GM20000 (cell line): ENCODE measurements at places on chromosomes 6 and 20.

- no peak for DNase-seq
Observed at GRCh38 chr6:36848658-36849441, 9.6 kb upstream of the CPNE5 start.

DNA sequence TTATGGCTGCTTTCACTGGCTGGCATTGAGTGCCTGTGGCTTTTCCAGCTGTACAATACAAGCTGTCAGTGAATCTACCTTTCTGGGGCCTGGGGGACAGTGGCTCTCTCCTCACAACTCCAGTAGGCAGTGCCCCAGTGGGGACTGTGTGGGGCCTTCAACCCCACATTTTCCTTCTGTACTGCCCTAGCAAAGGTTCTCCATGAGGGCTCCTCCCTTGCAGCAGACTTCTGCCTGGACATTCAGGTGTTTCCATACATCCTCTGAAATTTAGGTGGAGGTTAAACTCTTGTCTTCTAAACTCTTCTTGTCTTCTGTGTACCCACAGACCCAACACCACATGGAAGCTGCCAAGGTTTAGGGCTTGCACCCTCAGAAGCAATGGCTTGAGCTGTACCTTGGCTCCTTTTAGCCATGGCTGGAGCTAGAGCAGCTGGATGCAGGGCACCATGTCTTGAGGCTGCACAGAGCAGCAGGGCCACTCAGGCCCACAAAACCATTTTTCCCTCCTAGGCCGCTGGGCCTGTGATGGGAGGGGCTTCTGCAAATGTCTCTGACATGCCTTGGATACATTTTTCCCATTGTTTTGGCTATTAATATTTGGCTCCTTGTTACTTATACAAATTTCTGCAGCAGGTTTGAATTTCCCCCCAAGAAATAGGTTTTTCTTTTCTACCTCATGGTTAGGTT, 9.6 kb downstream of the PEX7 start:
- DNase-seq = no peak

DNA sequence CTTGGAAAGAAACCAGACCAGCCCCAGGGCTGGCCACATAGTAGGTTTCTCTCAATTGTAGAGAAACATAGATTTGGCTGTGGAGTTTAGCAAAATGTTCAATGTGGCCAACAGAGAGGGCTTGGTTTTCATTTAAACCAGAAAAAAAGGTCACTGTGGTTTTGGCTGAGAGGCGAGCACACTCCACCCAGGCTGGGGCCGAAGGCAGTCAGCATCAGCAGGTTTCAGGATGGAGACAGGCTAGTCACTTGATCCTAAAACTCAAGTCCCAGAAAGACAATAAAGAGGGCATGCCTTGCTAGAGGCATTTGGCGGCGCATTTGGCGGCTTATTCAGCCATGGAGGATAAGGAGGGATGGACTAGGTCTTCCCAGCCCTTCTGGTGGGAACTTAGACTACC, 73.1 kb downstream of the PRND start:
- DNase-seq = no peak

DNA sequence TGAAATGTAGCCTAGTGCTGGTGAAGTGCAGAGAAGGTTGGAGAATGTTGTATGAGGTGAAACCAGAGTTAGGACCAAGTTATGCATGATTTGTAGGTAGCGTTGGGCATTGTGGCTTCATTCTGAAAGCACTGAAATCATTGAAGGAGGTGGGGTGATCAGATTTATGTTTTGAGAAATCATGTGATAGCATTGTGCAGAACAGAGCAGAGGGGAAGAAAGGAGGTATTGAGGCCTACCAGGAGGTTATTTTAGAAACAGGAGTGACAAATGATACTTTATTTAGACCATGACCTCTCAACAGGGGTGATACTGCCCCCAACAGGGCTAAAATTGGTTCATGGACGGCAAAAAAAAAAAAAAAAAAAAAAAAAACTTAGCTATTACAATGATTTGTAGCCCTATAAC, 15.6 kb upstream of the HMGN3 start:
- peak; percentile 54 for DNase-seq

GRCh38 chr20:44776980-44777379, 31.3 kb downstream of the KCNK15 start:
- DNase-seq = no peak

DNA sequence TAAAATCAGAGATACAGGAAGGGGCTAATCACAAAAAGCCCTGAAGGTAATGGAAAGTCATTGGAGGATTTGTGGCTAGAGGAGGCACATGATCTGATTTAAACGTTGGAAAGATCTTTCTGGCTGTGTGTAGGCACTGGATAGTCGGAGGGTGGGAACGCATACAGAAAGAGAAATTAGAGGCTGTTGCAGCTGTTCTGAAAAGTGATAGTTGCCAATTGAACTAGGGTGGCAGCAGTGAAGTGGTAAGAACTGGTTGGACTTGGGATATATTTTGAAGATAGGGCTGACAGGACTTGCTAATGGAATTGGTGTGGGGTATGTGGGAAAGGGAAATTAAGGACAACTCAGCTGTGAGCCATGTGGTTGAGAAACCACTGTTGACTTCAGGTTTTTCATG, 223.6 kb downstream of the OGFRL1 start:
- no peak for DNase-seq

- no peak for DNase-seq
Observed at GRCh38 chr20:41436679-41437078, 70.1 kb upstream of the EMILIN3 start.

- DNase-seq = no peak
Observed at GRCh38 chr6:9463311-9463710, 951.6 kb downstream of the TFAP2A start.

DNA sequence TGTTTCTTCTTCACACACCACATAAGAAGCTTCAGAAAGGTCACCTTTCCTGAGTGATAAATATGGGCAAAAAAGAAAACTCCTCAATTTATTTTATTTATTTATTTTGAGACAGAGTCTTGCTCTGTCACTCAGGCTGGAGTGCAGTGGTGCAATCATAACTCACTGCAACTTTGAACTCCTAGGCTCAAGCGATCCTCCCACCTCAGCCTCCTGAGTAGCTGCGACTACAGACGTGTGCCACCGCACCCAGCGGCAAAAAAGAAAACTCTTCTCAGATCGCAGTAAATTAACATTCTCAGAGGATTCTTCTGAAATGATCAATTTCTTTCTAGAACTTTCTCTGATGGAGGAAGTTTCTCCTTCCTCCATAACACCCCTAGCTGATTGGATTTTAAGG, 111.2 kb downstream of the TRERF1 start:
- no peak for DNase-seq

DNA sequence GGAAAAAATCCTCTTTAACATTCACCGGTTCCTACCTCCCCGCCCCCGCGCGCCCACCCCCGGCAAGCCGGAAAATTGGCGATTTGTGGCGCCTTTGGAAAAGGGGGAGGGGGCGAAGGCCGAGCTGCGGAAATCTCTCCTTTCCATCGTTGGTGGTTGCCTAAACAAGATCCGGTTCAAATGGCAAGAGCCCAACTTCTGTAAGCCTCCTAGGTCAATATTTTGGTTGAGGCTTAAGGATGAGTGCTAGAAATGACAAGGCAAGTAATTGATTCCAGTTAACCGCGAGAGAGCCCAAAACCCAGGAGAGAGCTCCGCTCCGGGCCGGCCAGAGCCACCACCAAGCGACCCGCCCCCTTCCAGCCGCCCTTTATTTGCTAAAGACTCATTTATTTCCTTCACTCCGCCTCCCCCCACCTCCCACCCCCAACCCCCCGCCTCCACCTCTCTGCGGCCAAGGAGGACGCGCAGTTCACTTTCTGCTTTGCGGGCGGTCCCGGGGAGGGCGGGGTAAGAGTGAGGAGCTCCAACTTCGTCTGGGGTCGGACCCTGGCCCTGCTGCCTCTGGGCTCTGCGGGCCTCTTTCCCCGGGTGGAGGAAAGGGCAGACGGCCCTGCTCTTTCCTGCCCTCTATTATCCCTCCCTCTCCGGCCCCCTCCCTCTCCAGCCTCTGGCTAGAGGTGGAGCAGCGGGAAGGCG, 838 bp upstream of the NKX2-2 start:
- peak; percentile 51 for DNase-seq

- no peak for DNase-seq
Observed at GRCh38 chr6:43827898-43828297, 57.9 kb downstream of the VEGFA start.

GRCh38 chr6:53811746-53812145, 16.9 kb downstream of the LRRC1 start:
- DNase-seq = no peak

DNA sequence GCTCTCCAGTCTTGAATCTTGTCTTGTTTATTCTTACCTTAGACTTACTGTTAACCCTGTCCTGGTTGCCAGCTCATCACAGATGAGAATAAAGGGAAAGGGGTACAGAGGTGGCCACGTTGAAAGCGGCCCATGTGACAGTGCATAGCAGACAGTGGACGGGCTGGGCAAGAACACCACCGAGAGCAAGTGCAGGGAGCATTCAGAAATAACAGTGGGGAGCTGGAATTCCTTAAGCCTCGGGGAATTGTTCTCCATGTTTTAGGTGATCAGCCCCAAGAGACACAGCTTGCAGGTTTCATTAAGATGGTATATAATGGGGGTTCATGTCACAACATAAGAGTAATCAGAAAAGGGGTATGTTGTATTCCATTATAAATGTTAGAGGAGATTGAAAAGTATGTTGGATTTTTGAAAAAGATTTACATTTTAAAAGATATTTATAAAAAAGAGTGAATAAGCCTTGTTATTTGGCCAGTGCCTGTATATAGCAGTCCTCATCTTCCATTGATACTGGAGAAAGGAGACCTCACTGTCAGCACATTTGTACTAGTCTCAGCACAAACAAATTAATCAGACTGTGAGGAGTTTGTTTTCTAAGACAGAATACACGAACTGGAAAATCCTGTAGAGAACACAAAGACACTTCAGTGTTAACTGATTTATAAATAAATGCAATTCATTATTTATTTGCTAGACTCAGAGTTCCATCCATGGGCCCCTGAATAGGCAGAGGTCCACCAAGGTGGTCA, 35.4 kb downstream of the VAPB start:
- DNase-seq = no peak

DNA sequence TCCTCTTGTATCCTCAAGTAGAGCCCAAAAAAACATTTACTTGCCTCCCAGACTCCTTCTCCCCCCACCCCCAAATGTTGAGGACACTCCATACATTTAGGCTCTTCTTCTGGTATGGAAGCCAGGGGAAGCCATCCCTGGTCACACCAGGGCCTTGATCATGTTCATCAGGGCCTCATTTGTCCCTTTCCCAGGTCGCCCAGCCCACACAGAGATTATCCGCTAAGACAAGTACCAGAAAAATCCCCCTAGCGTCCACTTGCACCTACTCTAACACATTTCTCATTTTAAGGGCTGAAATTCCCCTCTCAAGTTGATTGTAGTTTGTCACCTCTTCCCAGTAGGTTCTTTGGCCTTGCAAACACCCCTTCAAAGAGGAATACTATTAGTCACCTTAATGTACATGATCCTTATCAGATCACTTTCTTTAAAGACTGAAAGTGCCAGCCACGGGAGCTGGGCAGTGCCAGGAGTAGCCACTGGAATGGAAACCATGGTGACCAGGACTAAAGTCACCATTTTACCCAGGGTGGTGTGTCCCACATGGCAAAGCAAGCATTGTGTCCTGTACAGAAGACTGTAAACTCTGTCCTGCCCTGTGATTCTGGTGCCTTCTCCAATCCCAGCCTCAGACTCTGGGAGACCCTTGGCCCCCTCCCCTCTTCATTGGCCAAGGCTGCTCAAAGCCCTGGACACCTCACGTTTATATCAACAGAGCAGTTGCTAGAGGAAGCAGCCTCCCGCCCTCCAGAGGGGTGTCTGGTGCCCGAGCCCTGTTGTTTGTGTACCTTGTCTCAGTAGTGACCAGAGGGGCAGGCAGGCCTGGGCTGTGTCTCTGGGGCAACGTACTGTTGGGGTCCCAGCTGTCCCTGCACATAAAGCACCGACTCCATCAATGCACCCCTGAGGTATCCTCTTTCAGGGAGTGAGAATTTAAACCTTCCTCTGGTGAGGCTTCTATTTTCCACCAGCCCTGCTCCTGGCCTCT, 5.0 kb upstream of the APOBEC2 start:
- peak; percentile 0 for DNase-seq

DNA sequence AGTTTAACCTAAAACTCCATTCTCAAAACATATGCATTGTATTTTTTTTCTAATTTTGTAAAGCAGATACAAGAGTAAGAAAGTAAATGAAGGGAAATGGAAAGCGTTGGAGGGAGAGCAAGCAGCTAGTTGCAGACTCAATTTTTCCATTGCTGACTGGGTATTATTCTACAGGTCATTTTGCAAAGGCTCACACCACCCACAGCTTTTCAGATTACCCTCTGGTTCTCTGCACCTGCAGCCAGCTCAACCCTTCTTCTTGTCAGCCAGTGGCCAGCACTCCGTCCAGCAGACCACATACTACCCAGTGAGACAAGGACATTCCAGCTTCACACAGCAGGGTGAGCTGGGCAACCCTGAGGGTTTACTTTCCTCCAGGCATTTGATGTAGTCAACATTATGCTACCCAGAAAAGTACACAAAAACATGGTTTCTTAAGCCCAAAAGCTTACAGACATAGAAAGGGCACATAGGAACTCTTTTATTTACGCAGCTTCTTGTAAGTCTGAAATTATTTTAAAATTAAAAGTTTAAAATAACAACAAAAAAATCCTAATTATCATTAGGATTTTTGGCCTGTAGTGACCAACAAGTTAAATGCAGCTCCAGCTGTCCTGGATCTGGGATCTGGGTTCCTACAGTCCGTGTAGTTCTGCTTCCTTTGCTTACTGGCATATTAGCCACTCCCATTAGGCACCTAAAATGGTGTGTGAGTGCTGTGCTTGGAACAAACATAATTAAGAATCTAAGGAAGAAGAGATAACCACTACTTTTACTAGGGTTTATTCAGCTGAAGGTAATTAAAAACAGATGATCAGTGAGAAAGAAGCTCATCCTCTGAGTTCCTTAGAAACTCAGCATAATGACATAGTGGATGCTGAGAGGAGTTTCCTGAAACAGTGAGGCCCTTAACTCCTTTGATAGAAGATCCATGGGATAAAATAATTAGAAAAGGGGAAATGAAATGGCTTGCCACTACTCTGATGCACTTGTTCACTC, 185.3 kb downstream of the PKHD1 start:
- DNase-seq = peak; percentile 5

DNA sequence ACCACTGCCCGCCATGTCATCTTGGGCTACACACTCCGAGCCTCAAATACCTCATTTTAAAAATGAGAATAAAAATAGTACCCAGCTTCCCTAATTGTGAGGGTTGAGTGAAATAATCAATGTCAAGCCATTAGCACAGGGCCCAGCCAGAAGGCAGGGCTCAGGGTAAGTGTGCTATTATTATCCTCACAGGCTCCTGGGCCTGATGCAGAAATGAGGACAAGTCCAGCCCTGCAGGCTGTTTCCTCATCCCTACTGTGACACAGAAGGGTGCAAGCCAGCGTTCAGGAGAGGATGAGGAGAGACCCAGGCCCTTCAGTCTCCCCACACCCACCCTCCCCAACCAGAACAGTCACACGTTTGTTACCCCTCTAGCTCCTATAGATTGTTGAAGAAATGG, 4.0 kb downstream of the DLK2 start:
- DNase-seq = no peak

GRCh38 chr6:125942672-125943527, 13.7 kb upstream of the HINT3 start:
- DNase-seq = no peak
